Omental fat pad (tissue), 4 donors: ENCODE measurements at places on chromosomes 5 and 9. TPM values are rescaled to one million over a fixed set of nuclear protein-coding genes. Genes with fewer than 3 reads are reported as not detected.

The NKD2 gene
- total RNA-seq = 2.2 TPM

DNA sequence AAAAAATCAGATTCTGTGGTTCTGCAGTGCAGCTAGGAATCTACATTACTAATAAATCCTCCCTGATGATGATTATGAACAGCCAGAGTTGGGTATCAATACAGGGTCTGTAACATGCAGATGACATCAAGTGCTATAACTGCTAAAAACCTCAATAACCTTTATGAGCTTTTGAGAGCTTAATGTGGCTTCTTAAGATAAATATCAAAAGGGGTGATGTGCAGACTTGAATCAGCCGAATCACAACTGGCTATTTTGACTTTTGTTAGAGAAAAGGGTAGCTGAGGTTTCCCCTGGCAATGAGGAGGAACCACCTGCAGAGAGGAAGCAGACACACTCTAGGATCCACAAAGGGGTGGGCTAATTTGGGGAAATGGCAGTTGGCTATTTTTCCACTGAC, 30.2 kb downstream of the CAPSL start:
- DNase-seq = no peak

DNA sequence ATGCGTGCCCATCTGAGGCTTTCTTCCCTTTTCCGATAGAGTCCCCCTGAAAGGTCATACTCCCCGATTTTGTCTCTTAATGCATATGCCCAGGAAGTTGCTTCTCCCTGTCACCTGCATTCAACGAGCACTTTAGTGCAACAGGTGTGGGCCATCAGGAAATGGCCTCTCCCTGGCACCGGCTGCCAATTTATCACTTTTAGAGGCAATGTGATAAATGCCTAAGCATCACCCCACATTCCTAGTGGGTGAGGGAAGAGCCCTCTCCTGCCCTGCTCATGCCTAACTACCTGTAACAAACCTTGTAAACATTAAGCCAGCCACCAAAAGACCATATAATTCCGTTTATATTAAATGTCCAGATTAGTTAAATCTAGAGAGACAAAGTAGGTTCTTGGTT, 1.1 kb upstream of the SNAPC3 start:
- no peak for DNase-seq

DNA sequence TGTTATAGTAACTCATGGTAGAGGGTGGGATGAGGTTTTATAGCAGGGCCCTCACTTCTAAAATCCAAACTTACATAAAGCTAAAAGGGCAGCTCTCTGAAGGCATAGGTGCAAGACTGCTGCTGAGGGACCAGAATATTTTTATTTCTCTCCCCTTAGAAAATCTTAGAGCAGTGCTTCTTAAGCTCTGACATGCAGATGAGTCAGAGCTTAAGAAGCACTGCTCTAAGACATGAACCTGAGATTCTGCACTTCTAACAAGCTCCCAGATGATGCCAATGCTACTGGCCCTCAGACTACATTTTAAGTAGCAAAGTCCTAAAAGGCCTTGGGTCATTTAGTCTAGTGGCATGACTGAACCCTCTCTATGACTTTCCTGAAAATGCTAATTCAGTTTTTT, 97.6 kb upstream of the SPRY4 start:
- no peak for DNase-seq

- DNase-seq = no peak
Observed at GRCh38 chr5:18305288-18305924, 671.1 kb downstream of the TAF11L14 start.

The UAP1L1 gene
- 12.8 TPM for total RNA-seq

DNA sequence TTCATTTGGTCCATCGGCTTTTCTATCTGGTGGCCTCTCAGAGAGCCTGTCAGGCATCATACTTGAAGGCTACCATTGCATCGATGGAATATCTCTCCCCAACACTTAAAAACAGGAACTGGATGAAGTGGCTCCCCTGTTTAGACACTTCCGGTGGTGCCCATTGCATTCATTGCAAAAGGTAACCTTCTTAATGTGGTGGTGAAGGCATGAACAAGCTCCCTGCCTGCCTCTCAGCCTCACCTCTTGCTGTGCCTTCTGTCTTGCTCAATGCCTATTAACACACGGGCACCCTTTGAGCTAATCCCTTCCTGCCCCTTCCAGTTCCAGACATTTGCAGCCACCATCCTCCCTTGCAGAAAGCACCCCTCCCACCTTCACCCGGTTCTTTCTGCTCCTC, 233.1 kb upstream of the MSX2 start:
- no peak for DNase-seq

The IFNA13 gene
- not detected for total RNA-seq

- DNase-seq = no peak
Observed at GRCh38 chr9:33117306-33117705, 40.8 kb upstream of the SMU1 start.

The PCDHGB3 gene
- total RNA-seq = 2.5 TPM

The SPINK7 gene
- not detected for total RNA-seq

DNA sequence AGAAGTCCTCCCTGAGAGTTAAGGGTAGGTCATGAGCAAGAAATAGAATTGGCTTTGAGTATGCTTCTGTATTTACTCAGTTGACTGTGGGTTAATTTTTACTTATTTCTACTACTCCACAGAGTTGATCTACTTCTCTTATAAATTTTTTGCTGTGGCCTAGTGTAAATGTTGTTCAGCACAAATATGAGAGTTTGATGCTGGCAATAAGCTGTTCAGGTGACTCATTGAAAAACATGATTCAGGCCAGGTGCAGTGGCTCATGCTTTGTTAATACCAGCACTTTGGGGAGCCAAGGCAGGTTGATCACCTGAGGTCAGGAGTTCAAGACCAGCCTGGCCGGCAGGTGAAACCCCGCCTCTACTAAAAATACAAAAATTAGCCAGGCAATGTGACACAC, 4.5 kb upstream of the CDK7 start:
- no peak for DNase-seq

DNA sequence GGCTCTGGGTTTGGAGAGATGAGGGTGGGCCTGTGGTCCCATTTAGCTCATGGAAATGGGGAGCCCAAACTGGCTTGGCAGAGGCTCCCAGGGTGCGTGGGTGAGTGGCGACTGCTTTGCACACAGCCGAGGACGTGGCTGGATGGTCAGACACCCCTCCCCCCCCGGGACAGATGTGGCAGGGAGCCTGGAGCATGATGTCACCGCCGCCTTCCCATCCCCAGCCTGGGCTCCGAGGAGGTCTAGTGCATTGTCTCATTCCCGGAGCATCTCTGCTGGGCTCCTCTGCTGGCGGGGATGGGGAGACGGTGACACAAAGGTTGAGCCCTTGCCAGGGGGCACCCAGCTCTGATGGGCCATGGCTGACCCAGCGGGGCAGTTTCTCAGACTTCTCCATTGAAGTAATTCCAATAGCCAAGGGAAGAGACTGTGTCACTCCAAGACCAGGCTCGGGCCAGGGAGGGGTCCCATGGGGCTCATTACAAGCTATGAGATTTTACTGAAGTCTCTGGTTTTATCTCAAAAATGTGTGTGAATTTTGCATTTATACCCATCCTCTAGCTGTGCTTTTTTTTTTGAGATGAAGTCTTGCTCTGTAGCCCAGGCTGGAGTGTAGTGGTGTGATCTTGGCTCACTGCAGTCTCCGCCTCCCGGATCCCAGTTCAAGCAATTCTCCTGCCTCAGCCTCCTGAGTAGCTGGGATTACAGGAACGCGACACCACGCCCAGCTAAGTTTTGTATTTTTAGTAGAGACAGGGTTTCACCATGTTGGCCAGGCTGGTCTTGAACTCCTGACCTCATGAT, 36.1 kb downstream of the HMCN2 start:
- no peak for DNase-seq

The PAXX gene
- 22.0 TPM for total RNA-seq

- DNase-seq = no peak
Observed at GRCh38 chr5:43301653-43302091, 11.5 kb downstream of the HMGCS1 start.

DNA sequence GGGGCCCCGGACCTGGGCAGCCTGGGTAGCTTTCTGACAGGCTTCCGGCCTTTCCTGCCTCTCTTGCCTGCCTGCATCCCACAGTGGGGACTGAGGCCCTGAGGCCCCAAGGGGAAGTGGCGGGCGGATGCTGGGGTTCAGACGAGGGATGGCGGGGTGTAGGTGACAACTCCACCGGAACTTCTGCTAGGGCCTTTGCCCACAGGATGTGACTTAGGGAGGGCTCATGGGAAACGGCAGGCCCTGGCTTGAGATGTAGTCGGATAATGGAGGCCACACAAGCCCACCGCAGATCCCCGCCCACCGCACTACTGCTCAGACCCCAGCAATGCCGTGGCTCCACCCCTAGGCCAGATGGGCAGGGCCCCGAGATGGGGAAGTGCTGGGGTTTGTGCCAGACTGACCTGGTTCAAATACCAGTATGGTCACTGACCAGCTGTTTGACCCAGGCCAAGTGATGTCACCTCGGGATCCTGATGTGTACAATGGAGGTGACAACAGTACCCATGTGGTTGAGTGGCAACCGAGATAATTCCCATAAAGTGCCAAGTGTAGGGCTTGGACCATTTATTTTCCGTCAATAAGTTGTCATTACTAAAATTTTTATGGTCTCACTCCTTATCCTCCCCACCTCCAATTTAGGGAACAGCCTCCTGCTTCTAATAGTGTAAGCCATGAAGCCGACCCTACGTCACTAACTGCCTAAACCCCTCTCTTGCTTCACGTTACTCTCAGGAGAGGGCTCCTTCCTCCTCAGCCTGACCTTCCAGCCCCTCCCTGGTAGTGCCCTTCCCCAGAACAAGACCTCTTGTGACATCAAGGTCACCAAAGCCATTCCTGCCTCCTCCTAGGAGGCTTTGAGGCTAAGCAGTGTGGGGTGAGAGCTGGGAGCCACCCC, 2.5 kb upstream of the CDK9 start:
- DNase-seq = no peak

DNA sequence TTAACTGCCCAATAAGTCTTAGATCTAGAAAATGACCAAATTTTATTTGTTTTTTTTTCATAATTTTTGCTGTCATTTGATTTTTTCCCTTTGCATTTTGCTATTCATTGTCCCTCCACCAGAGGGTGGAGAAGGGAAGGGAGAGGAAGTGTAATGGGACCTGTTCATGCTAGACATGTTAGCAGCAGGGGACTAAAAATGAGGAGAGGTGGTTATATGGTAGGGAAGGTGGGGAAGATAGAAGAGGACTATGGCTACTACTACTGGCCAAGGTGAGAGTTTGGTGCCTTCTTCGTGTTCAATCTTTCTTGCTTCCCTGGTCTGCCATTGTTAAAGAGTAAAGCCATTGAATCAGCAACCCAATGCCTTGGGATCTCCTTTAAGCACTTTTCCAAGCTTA, 6.4 kb downstream of the GRIA1 start:
- no peak for DNase-seq

DNA sequence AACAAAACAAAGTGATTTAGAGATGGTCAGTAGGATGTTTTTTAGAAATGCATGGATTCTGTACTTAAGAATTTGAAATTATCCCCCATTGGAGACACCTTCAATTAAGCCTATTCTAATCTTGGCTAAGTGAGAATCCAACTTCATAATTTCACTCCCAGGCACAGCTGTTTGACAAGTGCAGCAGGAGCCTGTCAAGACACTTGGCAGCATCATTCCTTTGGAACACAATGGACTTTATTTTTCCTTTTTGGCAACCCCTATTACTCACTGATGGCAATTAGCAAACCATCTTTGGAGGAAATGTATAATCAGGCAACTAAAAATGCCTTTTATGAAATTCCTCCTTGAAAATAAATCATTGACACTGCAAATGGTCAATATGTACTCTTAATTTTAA, 194.7 kb downstream of the GLIS3 start:
- no peak for DNase-seq

DNA sequence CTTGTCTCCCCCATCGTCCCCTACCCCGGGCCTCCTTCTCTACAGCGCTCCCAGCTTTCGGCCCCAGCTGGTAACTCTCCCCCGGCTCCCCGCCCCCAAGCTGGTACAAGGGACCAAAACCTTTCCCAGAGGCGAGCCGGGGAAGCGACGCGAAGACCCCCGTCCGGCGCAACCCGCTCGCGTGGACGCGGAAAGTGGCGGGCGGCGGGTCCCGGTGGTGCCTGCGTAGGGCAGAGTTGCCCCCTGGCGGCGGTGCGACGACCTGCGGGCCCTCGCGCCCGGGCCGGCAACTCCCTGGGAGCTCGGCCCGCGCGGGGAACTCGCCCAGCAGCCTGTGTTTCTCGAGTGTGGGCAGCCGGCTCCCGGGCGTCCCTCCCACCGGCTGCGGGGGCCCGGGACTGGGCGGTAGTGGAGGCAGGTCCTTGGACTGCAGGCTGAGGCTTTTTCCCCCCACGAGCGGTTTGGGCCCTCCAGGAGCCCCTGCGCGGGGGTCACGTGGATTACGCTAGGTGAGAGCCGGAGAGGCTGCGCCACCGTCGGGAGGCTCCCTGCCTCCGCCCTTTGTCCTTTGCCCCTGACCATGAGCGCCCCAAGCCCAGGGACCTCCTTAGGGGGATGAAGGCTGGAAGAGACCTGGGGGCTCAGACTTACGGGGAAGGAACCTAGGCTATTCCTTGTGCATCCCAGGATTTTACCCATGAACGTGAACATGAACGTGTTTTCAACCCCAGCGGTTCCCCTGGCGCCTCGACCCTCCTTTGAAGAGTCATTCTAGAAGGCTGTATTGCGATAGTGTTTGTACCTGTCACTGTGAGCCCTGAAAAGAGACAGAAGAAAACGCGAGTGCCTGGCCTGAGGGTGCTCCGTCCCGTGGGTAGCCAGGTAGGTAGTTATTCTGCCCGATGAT, 2.9 kb upstream of the FOXD1 start:
- no peak for DNase-seq

DNA sequence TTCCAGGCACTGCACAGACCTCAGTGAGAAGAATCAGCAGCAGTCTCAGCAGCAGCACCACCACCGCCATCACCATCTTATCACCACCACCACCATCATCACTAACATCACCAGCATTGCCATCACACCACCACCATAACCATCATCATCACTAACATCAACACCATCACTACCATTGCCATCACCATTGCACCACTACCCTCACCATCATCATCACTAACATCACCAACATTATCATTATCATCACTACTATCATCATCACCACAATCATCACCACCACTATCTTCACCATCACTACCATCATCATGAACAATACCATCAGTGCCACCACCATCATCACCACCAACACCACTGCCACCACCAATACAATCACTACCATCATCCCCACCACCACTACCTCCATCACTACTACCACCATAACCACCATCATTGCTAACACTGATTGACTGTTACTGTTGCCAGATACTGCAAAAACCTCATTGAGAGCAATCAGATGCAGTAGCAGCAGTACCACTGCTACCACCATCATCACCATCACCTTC, 61.7 kb downstream of the ABLIM3 start:
- no peak for DNase-seq

DNA sequence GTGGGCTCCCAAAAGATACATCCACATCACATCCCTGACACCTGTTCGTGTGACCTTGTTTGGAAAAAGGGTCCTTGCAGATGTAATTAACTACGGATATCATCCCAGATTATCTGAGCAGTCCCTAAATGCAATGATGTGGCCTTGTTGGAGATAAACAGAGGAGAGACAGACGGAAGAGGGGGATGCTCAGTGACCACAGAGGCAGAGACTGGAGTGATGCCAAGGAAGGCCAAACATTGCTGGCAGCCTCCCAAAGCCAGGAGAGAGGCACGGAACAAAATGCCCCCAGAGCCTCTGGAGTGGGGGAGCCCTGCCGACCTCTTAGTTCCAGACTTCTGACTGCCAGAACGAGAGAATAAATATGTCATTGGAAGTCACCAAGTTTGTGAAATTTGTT, 15.0 kb upstream of the VAV2 start:
- no peak for DNase-seq

The PCDHGB5 gene
- 8.5 TPM for total RNA-seq
